ENCODE measurements at places on chromosomes 4 and X.

GRCh38 chrX:45850775-45851433, 650.2 kb upstream of the DIPK2B start:
- DNase-seq: peak; percentile 3

- DNase-seq: peak; percentile 8
Observed at GRCh38 chr4:55568905-55569504, 22.3 kb upstream of the CLOCK start.

DNA sequence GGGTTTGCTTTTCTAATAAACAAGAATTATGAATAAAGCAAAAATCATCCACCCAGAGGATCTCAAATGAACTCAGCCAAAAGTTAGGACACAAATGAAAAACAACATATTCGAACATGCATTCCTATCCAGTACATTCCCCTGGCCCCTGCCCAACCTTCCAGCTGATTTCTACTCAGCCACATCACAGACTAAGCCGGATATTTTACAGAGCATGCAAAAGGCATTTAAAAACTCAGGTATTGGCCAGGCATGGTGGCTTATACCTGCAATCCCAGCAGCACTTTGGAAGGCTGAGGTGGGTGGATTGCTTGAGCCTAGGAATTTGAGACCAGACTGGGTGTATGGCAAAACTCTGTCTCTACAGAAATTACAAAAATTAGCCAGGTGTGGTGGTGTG, 54.6 kb downstream of the RELL1 start:
- no peak for DNase-seq

GRCh38 chr4:71677568-71677967, 106.3 kb downstream of the GC start:
- no peak for DNase-seq

GRCh38 chrX:42606591-42606990, 171.4 kb downstream of the PPP1R2C start:
- DNase-seq: no peak

DNA sequence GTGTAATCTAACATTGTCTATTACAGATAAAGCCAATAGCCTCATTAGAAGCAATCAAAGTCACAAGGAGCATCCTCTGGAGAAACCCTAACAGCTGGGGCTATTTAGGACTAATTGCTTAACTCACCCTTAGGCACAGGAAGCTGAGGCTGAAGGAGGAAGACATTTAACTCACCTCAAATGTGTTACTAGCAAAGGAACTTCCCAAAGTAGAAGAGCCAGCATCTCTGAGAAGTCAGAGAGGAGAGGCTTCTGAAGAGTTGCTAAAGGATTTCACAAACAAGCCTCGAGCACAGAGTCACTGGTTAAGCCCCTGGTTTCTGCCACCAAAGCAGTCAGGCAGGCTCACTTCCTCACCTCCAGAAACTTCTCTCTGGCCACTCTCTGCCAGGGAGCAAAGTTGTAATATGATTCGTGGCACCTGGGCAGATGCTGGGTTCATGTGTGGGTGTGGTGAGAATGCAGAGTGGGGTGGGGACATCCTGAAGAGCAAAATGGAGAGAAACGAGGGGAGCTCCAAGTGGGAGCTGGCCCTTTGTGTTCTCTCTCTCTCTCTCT, 201.3 kb downstream of the HS6ST2 start:
- DNase-seq: no peak

DNA sequence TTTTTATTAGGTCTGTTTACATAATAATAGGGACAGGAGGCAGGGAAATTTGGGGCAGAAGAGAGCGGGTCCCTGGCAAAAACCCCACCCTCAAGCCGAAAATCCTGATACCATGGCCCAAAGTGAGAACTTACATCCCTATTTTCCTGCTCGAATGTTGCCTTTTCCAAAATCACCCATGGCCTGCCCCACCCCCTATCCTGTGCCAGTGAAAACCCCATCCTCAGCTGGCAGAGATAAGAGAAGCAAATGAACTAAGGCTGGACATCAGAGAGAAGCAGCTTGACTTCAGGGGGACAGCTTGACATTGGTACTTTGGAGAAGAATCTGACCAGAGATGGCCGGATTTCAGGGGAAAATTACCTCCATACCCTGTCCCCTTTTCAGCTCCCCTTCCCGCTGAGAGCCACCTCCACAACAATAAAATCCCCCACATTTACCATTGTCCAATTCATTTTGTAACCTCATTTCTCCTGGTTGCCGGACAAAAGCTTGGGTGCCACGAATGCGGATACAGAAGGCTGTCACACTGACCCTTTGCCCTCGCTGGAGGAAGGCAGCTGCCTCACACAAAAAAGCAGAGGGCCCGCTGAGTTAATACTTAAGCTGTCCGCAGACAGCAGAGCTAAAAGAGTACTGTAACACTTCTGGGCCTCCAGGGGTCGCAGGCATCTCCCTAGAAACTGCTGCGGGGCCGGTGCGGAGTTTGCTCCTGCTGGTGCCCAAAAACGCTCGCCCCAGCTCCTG, 196.2 kb downstream of the SNCA start:
- no peak for DNase-seq

DNA sequence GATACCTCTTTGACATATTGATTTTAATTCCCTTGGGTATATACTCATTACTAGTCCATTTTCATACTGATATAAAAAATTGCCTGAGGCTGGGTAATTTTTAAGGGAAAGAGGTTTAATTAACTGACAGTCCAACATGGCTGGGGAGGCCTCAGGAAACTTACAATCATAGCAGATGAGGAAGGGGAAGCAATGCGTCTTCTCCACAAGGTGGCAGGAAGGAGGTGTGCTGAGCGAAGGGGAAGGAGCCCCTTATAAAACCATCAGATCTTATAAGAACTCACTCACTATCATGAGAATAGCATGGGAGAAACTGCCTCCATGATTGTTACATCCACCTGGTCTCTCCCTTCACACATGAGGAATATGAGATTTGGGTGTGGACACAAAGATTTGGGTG, 42.4 kb downstream of the MSX1 start:
- DNase-seq: no peak

GRCh38 chr4:38898245-38898644, 30.6 kb downstream of the FAM114A1 start:
- DNase-seq: no peak

DNA sequence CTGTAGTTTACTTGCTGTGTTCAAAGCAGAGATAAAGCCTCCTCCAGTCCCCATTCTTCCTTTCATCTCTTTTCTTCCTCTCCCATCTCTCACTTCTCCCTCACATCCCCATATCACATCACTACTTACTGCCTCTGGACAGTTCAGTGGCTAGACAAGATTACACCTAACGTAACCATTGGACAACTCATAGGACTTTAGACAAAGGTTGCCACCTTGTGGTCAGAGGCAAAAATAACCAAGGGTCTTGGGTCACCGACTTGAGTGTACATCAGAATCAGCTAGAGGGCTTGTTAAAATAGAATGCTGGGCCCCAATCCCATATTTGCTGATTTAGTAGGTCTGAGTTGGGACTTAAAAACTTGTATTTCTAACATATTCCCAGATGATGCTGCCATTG, 109.3 kb upstream of the DGKK start:
- DNase-seq: peak; percentile 3

- no peak for DNase-seq
Observed at GRCh38 chr4:25927361-25928195, 13.6 kb downstream of the SMIM20 start.

DNA sequence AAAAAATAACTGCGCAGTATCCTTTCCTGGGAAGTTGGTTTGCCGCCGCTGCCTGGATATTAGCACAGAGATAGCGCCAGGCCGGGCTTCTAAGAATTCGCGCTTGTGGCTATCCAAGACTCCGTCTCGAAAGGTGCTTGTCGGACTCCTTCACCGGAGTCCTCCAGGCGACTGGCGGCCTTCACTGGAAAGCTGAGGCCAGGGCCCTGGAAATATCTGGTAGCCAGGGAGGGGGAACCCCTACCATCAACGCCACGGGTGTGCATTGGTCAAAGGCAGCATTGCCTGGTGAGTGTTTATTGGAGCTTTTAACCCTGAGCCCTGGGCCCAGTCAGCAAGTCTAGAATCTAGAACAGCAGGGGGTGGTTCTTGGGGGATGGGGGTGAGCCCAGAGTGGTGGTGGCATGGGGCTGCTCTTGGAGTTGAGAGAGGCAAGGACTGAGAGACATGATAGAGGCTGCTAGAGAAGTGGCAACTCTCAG, 577 bp upstream of the PIM2 start:
- DNase-seq: no peak

- DNase-seq: no peak
Observed at GRCh38 chrX:390459-390858, 3.8 kb upstream of the PPP2R3B start.

All from NCI-H774 (cell line).